CD4-positive, alpha-beta T cell treated with Interleukin-10 for 1 hour (primary cell): ENCODE measurements at places on chromosomes 2 and 18.
A peak's percentile ranks its signal among the peaks of the same experiment; 100 is the strongest.

- DNase-seq: no peak
These were observed 9.1 kb upstream of the LCLAT1 start for GRCh38 chr2:30437809-30438548.

- no peak for DNase-seq
These were observed 61.8 kb downstream of the TBC1D8 start for GRCh38 chr2:101089419-101089818.

DNA sequence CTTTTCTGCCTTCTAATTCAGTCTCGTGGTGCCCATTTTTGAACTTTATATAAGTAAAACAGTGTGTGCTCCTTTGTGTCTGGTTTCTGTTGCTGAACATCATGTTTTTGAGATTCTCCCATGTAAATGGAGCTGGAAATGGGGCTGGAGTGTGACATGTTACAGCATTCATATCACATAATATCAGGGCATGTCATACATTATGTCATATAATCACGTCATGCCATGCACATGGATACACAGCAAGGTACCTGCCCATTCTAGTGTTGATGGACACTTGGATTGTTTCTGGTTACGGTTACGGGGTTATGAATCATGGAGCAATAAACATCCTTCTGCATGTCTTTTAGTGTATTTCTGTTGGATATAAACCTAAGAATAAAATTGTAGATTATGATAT is 117.1 kb upstream of the MYT1L start:
- no peak for DNase-seq

GRCh38 chr2:58635801-58636375 is 394.8 kb upstream of the FANCL start:
- DNase-seq: no peak

DNA sequence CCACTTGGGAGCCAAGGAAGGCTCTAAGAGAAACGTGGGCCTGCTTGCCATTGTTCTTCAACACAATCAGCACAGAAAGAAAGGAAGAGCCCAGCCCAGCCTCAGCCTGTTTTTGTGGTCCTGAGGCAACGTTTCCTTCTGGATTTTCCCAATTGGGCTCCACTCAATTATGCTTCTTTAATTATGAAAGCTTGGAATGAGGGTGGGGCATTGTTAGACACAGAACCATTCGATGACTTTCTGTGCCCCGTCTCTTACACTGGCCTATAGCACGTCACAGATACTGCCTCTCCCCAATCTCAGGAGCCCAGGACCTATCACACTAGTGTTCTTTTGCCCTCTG is 207.4 kb downstream of the ZFP36L2 start:
- DNase-seq: no peak

GRCh38 chr2:148876202-148876594 is 1.2 kb downstream of the KIF5C start:
- peak; percentile 25 for DNase-seq

- no peak for DNase-seq
These were observed 370.2 kb upstream of the SLC14A2 start for GRCh38 chr18:45245091-45245511.

DNA sequence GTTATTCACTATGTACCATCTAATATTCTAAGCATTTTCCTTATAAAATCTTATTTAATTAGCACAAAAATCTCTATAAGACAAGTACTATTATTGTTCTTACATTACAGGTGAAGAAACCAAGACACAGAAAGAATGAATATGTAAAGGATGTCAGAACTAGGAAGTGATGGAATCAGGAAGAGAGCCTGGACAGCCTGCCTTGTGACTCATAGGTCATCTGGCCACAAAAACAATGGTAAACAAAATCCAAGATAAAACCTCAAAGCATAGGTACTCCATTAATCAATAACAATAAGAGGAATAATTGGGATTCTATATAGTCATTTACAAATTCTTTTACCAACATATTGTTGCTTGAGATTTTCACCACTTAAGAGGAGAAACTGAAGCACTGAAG is 505.4 kb upstream of the PIK3C3 start:
- DNase-seq: no peak

DNA sequence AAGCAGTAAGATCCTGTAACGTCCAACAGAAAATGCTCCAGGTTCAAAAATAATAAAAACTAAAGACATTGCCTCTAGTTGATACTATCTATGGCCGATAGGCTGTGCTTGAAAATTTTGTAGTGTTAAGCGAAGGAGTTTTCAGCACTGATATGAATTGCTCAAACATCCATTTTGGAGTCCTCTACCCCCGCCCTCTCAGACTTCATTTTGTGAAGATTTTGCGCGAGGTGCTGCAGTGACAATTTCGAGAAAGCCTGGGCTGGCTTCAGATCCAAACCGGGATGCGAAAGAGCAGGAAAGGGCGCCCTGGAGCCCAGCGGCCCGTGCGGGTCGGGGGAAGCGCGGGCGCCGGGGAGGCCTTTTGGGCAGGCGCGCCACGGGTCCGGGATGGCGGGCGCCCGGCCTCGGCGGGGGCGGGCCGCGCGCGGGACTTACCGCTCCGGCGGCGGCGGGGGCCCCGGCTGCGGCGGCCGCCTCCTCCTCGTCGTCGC is 1.8 kb downstream of the SP3 start:
- peak; percentile 76 for DNase-seq

DNA sequence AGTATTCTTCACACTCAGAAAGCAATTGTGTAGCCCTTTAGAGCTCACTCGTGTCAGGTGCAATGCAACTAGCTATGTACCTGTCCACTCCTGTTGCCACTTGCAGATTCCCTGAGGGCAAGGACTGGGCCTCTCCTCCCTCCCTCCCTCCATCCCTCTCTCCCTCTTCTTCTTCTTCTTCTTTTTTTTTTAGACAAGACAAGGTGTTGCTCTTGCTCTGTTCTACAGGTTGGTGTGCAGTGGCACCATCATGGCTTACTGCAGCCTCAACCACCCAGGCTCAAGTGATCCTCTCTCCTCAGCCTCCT is 119.7 kb downstream of the ACKR3 start:
- no peak for DNase-seq

DNA sequence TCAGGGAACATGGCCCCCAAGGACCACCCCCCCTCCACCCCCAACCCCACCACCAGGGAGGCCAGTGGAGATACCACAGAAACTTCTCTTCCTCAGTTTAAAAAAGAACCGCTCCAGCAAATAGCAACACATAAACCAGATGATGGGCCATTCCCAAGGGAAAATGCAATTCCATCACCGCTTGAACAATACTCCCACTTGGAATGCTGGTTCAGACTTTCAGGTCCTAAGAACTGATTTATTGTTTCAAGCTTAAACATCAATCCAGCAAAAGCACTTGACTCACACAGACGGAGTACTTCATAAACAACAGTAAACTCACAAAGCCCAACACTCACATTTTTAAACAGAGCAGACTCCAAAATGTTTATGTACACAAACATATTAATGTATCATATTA is 6.9 kb downstream of the HDAC4 start:
- DNase-seq: no peak

- no peak for DNase-seq
These were observed 82.0 kb downstream of the PMS1 start for GRCh38 chr2:189866296-189866695.
